ENCODE measurements at places on chromosomes 13 and 19. TPM values are rescaled to one million over a fixed set of nuclear protein-coding genes. Genes with fewer than 3 reads are reported as not detected.

DNA sequence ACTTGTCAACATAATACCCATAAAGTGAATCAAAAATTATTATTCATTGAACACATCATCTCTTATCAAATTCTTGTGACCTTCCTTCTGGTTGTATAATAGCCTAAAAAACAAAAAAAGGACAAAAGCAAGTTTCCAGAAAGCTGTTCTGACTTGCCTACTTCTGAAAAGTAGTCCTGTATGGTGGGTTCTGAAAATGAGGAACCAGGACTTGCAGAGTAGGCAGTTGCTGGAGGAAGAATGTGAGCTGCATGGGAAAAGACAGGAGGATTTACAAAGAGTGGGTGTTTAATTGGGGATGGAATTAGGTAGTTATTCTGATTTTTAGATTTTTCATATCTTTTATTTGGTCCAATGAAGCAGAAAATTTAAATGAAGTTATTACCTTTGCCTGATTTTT is 56.7 kb downstream of the RCBTB2 start:
- no peak overlapping the region for H3K27ac ChIP-seq
- peaks cover 15% of the 10 kb centered on the region for H3K4me1 ChIP-seq
- no peak for DNase-seq
- no peaks in the 10 kb centered on the region for H3K27me3 ChIP-seq

DNA sequence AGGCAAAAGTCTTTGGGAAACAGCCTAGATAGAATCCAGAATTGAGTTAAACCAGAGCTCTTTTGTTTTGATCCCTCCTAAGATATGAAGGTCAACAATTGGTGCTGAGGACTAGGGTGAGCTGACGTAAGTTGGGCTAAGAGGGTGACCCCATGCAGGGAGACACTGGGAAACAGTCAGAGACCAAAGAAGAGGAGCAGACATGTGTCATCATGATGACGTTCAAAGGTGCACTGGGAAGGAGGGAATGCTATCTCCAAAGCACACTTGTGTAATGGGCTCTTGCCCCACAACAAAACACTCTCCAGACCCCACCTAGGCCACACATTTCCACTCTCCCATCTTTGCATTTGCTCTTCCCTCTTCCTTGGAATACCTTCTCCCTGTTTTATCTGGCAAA is 481.4 kb downstream of the COG6 start:
- H3K4me3 ChIP-seq = no peak overlapping the region
- no peak overlapping the region for H3K27ac ChIP-seq
- no peak for DNase-seq
- H3K27me3 ChIP-seq = peaks cover 13% of the 10 kb centered on the region

DNA sequence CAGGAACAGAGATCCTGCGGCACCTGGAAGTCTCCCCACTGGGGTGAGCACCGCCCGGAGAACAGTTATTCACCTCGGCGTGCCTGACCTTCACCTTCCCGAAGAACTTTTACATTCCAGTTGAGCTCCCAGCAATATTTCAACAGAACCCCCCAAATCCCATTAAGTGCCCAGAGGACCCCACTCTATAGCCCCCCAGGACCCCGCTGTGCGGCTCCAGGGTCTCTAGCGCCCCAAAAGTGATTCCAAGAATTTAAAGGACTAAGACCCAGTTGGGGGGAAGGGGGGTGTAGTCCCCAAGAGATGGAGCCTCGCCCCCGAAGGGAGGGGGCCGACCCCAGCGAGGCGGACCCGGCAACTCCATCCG is 480 bp downstream of the GPR108 start:
- DNase-seq = no peak
- H3K36me3 ChIP-seq = no peaks in the 10 kb centered on the region
- H3K4me3 ChIP-seq = peak overlapping the region; percentile 94

DNA sequence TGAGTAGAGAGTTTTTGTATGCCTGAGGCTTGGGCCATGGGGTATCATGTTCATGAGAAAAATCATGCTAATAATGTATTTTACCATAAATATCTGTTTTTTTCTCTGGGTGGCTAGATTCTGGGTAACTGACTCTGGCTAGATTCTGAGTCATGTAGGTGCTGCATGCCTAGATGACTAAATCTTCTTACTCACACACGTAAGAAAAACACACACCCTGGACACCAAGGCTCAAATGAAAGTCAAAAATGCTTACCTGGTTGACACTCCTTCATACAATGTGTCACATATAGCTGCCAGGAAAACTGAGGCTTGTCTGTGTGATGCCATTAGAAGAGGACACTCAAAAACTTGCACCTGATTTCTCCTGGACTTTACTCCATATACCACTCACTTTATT is 597.4 kb upstream of the SLITRK1 start:
- DNase-seq = no peak
- H3K27me3 ChIP-seq = no peaks in the 10 kb centered on the region
- H3K27ac ChIP-seq = no peak overlapping the region
- H3K36me3 ChIP-seq = no peaks in the 10 kb centered on the region

- peaks cover 41% of the 10 kb centered on the region for H3K4me1 ChIP-seq
- no peaks in the 10 kb centered on the region for H3K27me3 ChIP-seq
- no peak for DNase-seq
- H3K4me3 ChIP-seq = no peak overlapping the region
- H3K27ac ChIP-seq = no peak overlapping the region
- H3K36me3 ChIP-seq = peaks cover 38% of the 10 kb centered on the region
Observed at GRCh38 chr13:74115133-74115532, 19.1 kb downstream of the KLF12 start.

DNA sequence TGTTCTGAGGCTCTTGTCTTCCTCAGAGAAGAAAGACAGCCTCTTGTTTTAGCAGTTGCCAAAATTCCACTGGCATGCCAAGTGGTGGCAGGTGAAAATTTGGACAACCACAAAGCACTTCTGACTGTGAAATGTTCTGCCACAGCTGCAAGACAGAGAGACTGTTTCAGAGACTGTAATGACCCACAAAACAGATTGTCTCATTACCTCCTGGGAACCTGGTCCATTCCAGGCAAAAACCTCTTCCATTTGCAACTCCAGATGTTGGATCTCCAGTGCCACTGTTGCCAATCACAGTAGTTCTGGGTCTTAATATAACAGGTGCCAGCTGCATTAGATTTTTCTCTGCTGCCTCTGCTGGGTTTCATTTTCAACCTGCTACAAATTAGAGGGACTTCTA is 911.5 kb downstream of the UQCRFS1 start:
- no peak overlapping the region for H3K27ac ChIP-seq
- no peak overlapping the region for H3K4me3 ChIP-seq
- H3K27me3 ChIP-seq = no peaks in the 10 kb centered on the region
- no peaks in the 10 kb centered on the region for H3K4me1 ChIP-seq

GRCh38 chr13:37640499-37640898 is 41.9 kb upstream of the POSTN start:
- H3K36me3 ChIP-seq = no peaks in the 10 kb centered on the region
- H3K4me1 ChIP-seq = no peaks in the 10 kb centered on the region
- DNase-seq = no peak
- no peak overlapping the region for H3K4me3 ChIP-seq
- H3K27ac ChIP-seq = no peak overlapping the region

- peaks cover 9% of the 10 kb centered on the region for H3K27me3 ChIP-seq
- H3K4me3 ChIP-seq = no peak overlapping the region
- DNase-seq = no peak
- no peak overlapping the region for H3K27ac ChIP-seq
- H3K4me1 ChIP-seq = no peaks in the 10 kb centered on the region
Observed at GRCh38 chr13:51035978-51036377, 75.1 kb downstream of the C13orf42 start.

GRCh38 chr19:3075605-3076431 is 13.5 kb upstream of the TLE5 start:
- peak overlapping the region; percentile 33 for H3K27ac ChIP-seq
- no peaks in the 10 kb centered on the region for H3K36me3 ChIP-seq
- peak; percentile 67 for DNase-seq
- H3K4me3 ChIP-seq = no peak overlapping the region
- no peaks in the 10 kb centered on the region for H3K27me3 ChIP-seq

GRCh38 chr13:67204764-67205163 is 25.4 kb downstream of the PCDH9 start:
- no peaks in the 10 kb centered on the region for H3K27me3 ChIP-seq
- H3K27ac ChIP-seq = no peak overlapping the region
- no peaks in the 10 kb centered on the region for H3K36me3 ChIP-seq
- peaks cover 21% of the 10 kb centered on the region for H3K4me1 ChIP-seq

DNA sequence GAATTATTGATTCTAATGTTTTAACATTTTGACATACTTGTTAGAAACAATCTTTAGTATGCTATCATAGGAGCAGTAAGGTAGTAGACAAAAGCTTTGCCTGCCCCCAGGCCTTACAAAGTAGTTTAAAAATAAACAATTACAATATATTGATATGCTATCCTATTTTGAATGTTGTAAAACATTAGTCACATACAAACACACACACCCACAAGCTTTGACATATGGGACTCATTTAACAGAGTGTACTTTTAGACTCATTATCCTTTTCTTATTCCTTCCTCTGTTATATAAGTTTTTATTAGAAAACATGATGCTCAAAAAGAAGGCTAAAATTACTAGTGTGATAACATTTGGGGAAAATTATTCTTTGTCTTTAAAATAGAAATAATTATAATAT is 33.5 kb downstream of the UCHL3 start:
- peaks cover 21% of the 10 kb centered on the region for H3K36me3 ChIP-seq
- H3K27me3 ChIP-seq = no peaks in the 10 kb centered on the region
- H3K4me3 ChIP-seq = no peak overlapping the region
- no peaks in the 10 kb centered on the region for H3K4me1 ChIP-seq

GRCh38 chr13:64453831-64454230 is 2776.3 kb downstream of the PCDH9 start:
- H3K36me3 ChIP-seq = no peaks in the 10 kb centered on the region
- no peak overlapping the region for H3K27ac ChIP-seq

DNA sequence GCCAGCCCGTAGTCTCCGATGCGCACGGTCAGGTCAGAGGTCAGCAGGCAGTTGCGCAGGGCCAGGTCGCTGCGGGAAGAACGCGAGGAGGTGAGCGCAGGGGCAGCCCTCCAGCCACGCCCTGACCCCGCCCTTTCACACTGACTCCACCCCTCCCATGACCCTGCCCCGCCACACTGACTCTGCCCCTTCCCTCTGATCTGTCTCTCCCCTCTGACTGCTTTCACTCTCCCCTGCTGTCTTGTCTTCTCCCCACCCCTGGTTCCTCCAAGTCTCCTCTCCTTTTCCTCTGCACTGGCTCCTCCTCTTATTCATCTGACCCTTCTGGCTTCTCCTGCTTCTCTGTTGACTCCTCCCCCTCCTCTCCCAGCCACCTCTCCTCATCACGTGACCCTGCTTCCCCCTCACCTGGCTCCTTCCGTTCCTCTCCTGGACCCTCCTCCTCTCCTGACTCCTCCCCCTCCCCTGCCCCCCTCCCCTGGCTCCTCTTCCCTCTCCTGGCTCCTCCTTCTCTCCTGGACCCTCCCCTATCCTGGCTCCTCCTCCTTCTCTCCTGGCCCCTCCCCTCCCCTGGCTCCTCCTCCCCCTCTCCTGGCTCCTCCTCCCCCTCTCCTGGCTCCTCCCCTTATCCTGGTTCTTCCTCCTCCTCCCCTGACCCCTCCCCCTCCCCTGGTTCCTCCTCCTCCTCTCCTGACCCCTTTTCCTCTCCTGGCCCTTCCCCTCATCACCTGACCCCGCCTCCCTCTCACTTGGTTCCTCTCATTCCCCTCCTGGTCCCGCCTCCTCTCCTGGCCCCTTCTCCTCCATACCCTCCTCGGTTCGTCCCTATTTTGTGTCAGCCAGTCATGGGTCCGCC is 9.9 kb downstream of the LMTK3 start:
- H3K27me3 ChIP-seq = peaks cover 33% of the 10 kb centered on the region
- peaks cover 27% of the 10 kb centered on the region for H3K4me1 ChIP-seq
- H3K36me3 ChIP-seq = no peaks in the 10 kb centered on the region
- H3K4me3 ChIP-seq = peak overlapping the region; percentile 50
- DNase-seq = no peak

DNA sequence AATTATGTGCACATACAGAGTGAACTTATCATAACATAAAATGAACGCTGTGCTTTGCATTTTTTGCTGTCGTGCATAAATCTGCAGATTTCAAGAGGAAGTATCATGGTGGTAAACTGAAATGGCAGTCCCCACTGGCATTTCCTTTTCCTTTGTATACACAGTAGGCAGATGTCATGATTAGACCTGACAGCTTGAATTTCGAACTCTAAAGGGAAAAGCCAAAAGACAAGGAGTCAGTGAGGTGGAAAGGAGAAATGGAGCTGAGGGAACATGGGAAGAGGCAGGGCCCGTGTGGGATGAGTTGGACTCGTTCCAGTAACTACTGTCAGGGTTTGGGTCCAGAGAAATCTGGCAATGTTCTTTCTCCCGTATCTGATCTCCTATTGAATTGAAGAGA is 454.1 kb upstream of the SGCG start:
- no peaks in the 10 kb centered on the region for H3K36me3 ChIP-seq
- H3K27ac ChIP-seq = no peak overlapping the region
- no peak for DNase-seq
- H3K4me3 ChIP-seq = no peak overlapping the region
- no peaks in the 10 kb centered on the region for H3K27me3 ChIP-seq

- H3K4me1 ChIP-seq = peaks cover 37% of the 10 kb centered on the region
- H3K4me3 ChIP-seq = peak overlapping the region; percentile 77
- no peak for DNase-seq
- H3K27ac ChIP-seq = peak overlapping the region; percentile 53
Observed at GRCh38 chr13:21138561-21138960, 37.8 kb downstream of the SKA3 start.

- H3K27ac ChIP-seq = no peak overlapping the region
- H3K36me3 ChIP-seq = peaks cover 7% of the 10 kb centered on the region
- H3K27me3 ChIP-seq = no peaks in the 10 kb centered on the region
- no peak for DNase-seq
Observed at GRCh38 chr19:6442087-6442688, 8.6 kb upstream of the SLC25A41 start.

DNA sequence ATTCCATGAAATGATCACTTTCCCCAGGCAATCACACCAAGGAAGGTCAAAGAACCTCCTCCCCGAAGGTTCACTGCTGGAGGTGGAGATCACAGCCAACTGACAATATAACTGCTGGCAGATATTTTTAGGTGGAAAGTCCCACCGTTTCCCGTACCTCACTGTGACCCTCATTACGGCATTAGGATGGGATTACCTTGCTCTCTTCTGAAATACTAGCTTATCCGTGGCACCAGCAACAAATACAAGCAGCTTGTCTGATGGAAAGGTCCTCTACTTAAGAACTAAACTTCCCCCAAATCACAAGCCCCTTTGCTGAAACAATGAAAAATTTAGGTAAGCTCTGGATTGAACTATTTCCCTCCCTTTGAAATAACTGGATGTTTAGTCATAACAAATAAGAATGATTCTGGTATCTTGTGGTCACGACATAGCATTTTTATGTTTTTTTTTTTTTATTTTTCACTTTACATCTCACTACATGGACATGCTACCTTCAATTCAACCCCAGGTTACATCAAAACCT is 178.9 kb downstream of the COL4A1 start:
- H3K36me3 ChIP-seq = no peaks in the 10 kb centered on the region
- H3K27ac ChIP-seq = no peak overlapping the region
- no peaks in the 10 kb centered on the region for H3K4me1 ChIP-seq
- DNase-seq = no peak
- no peak overlapping the region for H3K4me3 ChIP-seq
- peaks cover 43% of the 10 kb centered on the region for H3K27me3 ChIP-seq

Gene SCGB2B2
- not detected for polyA plus RNA-seq

Gene NPAS1
- polyA plus RNA-seq = 0.40 TPM

Gene KATNAL1
- polyA plus RNA-seq = 8.9 TPM

Gene IL11
- polyA plus RNA-seq = not detected

Gene NXNL1
- not detected for polyA plus RNA-seq

Gene IL17D
- not detected for polyA plus RNA-seq

Gene DACH1
- not detected for polyA plus RNA-seq

Gene C3
- polyA plus RNA-seq = not detected
